Activated T-cell treated with anti-CD3 and anti-CD28 coated beads for 1 hour (primary cell): ENCODE measurements at places on chromosomes 7 and 10.
A peak's percentile ranks its signal among the peaks of the same experiment; 100 is the strongest.

DNA sequence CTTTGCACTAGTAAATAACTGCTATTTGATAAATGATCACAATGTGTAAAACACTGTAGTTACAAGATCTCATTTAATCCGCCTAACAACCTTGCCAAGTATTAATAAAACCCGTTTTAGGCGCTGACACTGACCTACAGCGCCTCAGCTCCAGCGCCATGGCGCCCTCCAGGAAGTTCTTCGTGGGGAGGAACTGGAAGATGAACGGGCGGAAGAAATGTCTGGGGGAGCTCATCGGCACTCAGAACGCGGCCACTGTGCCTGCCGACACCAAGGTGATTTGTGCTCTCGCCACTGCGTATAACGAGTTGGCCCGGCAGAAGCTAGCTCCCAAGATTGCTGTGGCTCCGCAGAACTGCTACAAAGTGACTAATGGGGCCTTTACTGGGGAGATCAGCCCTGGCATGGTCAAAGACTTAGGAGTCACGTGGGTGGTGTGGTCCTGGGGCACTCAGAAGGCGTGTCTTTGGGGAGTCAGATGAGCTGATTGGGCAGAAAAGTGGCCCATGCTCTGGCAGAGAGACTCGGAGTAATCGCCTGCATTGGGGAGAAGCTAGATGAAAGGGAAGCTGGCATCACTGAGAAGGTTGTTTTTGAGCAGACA, 1.1 kb upstream of the TNPO3 start:
- no peak for DNase-seq

DNA sequence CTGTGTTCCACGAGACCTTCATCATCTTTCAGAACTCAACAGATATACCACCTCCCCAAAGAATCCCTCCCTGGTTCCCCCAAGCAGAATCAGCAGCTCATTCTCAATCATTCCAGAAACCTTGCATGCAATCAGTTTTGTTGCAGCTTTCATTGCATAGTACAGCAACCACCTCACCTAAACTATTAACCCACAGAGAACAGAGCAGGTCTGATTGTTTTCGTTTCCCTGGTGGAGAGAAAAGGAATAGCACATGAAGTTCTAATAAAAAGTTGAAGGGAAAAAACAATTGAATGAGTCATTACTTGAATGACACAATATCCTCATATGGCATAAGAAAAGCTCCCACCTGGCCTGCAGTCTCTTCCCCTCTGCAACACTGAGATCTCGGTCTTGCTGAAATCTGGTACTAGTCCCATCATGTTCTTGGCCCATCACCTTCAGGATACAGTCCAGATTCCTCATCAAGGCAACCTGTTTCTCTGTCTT, 147.1 kb upstream of the GDF10 start:
- no peak for DNase-seq

DNA sequence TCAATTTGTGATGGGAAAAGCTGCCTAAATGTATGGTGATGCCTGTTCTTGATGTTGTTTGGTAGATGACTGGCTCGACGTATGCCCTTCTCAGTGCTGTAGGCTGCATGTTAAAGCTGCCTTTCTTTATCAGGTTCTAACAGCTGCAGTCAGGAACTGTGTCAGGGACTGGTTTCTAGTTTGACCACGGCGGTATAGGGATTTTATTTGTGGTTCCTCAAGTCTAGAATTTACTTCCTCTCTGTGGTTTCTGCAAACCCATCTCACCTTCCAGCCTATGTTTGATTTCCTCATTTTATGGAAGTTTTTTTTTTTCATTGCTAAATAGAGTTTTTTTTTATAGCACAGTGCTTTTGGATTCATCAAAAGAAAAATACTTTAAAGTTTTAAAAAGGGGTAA, 26.5 kb downstream of the LMTK2 start:
- no peak for DNase-seq

DNA sequence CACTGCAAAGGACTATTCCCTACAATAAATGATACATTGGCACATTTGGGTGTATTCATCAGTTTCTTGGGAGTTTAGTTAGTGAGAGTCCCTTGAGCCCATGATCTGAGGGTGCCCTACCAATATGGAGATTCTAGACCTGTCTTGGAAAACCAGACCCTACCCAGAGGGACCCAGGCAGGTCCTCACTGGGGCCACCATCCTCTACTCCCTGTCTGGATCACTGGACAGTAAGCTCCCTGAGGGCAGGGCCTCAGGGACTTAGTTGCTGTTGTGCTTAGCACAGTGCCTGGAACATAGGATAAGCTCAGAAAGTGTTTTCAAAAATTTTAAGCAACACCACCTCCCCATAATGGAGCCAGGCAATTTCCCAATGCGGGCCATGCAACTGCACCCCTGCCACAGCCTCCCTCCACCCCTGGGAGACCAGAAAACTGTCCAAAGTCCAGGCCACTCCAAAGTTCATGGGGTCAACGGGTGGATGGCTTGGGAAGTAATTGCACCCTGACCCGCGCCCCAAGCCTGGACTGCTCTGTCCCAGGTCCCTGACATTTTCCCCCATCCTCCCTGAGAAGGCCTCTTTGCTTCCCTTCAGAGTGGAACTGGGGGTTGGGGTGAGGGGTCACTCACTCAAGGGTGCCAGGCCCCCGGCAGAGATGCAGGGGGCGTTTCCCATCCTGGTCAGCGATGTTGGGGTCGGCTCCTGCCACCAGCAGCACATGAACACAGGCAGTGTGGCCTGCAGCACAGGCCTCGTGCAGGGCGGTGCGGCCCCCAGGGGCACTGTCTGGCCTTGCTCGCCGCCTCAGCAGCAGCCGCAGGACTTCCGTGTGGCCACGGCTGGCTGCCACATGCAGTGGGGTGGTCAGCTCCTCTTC, 1.0 kb downstream of the ASB10 start:
- no peak for DNase-seq

GRCh38 chr7:38942431-38943051, 33.5 kb upstream of the VPS41 start:
- DNase-seq = no peak

GRCh38 chr7:139829025-139829774, at the start of gene TBXAS1:
TBXAS1 (plus strand) TSS chr7:139829264; CDS start chr7:139829391, 127 bp downstream.
- DNase-seq = no peak

DNA sequence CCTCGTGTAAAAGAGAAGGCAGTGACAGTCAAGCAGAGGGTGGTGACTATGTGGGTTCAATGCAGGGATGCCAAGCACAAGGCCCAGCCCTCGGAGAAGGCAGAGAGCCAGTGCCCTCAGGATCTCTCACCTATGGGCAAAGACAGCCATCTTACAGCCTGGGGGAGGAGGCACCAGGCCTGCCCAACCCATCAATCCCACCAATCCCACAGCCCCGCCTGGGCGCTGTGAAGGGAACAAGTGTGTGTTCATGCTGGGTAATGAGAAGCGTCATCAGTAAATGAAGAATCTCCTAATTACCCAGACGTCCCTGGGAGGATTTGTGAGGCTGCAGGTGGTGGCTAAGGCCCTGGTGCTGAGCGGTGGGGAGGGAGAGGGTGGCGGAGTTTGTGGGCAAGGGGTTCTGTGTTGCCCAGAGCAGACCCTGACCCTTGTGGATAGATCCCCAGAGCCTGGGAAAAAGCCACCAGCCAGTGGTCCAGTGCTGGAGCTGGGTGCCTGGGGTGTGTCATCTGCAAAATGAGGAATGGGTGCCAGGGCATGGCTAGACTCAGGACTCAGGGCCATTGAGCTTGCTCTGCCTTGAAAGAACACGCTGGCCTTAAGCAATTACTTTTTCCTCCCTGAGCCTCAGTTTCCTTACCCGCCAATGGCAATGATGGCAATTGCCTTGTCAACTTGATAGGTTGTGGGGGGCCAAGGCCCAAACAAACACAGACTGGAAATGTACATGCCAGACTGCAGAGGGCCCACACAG, 128.1 kb upstream of the UNC5B start:
- no peak for DNase-seq

DNA sequence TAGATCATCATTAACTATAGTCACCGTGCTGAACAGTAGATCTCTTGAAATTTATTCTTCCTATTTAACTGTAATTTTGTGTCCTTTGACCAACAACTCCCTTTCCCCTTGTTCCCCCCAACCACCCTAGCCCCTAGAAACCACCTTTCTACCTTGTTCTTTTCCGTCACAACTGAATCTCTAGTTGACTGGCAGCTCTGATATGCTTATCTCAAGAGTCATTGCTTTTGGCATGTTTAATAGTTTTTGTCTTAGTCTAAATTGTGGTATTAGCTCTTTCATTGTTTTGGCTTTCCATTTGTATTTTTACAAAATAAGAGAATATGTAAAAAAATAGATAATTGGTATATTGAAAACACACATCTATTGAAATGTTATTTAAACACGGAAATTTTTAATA, 1.8 kb downstream of the GNAT3 start:
- no peak for DNase-seq

- no peak for DNase-seq
Observed at GRCh38 chr10:71213127-71213621, 804 bp downstream of the UNC5B start.

- DNase-seq = no peak
Observed at GRCh38 chr7:144720710-144721109, 115.1 kb downstream of the TPK1 start.

DNA sequence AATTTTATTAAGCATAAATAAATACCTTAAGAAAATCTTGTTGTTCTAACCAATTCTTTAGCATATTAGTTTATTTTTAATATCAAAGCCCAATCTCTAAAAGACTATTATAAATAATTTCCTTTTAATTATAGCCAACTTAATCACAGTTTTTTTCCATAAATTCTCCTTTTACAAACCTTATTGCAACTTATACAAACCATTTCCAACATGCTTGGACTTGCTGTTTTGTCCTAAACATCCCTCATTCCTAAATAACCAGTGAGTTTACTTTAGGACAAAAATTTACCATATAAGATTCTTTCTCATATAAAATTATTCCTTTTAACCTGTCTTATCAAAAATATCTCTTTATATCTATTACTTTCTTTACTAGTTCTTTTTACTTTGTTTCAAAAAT, 25.2 kb upstream of the LSM8 start:
- DNase-seq = no peak

- no peak for DNase-seq
Observed at GRCh38 chr7:141874787-141875186, 33.5 kb upstream of the PRSS37 start.

GRCh38 chr10:128123846-128124245, 2.4 kb downstream of the MKI67 start:
- no peak for DNase-seq

GRCh38 chr10:17023386-17024298, 106.0 kb downstream of the CUBN start:
- peak; percentile 56 for DNase-seq

DNA sequence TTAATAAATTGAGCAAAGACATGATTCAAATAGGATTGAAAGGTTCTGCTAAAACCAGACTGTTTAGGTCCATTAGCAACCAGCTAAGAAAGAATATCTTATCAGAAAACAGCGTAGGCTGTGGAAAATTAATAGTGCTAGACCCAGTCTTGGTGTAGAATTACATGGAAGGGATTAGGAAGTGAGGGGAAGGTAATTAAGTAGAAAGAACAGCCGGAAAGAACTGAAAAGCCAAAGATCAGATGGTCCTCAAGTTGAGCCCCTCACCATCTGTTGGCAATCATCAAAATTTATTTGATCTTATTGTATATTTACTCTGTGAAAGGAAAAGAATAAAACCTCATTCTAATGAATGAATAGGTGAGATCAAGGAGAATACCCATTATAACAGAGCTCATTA, 50.1 kb downstream of the COL1A2 start:
- no peak for DNase-seq

- no peak for DNase-seq
Observed at GRCh38 chr7:151256410-151257045, 8.0 kb upstream of the SMARCD3 start.

GRCh38 chr10:42149027-42149700, 489.2 kb downstream of the ZNF33B start:
- no peak for DNase-seq

- no peak for DNase-seq
Observed at GRCh38 chr7:131143869-131144268, 183.8 kb upstream of the MKLN1 start.

DNA sequence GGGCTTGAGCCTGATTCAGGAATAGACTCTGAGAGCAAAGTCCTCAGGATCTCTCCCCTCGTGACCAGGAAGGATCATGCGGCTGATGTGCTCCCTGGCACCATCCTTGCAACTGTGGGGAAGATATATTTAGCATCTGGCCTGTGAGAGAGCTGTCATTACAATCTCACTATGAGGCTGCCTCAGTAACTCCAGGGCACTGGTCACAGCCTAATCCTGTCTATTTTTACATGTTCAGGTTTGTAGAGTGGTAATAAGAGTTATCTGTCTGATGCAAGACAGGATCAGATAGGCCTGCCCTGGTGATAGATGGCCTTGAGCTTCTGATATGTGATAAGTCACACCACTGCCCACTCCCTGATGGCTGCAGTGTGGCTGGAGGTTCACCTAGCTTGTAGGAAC, 50.7 kb downstream of the PPP1R3C start:
- DNase-seq = no peak

- no peak for DNase-seq
Observed at GRCh38 chr10:96473866-96474265, 39.9 kb downstream of the TLL2 start.

GRCh38 chr7:50425318-50425717, 24.8 kb downstream of the FIGNL1 start:
- no peak for DNase-seq

DNA sequence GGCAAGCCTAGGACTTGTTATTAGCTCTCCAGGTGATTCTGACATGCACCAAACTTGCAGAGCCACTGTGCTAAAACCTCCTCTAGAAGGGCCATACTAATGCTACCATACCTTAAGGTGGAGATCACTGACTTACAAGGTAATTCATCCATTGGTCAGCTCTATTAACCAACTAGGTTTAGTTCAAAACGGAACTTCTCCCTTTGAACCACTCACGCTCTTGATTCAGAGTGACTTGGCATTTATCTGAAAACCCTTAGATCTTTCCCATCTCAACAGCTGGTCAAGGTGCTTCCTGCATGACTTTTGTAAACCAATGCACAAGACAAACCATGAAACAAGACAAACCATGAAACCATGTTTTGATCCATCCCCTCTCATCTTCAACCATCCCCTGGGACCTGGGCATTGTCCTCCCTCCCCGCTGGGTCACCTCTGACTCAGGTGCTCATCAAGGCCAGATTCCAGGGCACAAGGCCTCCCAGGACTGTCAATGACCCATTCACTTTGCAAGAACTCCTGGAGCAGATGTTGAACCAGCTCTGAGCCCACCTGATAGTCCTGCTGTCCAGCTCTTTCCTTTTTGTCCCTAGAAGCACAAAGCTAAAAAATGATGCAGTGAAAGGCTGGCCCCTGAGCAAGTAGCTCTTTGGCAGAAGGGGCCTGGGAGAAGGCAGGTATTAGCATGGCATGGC, 18.8 kb downstream of the IMPDH1 start:
- no peak for DNase-seq

DNA sequence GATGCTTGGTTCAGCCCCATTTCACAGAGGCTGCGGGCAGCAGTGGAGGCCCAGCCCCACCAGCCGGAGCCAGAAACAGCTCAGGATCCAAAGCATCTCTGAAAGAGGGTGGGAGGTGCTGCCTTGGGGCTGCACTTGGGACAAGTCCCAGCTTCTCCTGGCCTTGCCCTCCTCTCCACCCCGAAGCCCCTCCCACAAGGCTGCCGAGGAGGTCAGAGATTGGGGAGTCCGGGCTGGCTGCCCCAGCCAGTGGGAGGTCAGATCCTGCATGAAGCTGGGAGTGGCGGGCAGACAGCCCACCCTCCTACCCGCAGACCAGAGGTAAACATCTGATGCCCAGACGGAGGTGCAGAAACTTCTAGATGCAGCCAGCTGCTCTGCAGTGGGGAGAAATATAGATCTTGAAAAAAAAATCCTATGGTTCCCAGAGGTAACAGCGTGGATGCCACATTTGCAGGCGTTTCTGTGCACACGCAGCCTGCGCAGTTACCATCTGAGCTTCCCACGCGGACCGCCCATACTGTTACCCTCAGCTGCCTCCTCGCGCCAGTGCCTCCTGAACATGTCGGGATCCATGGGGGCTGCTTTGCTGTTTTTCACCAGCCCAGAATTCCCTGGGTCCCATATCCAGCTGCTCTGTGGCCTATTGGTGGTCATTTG, 36.9 kb upstream of the GNA12 start:
- DNase-seq = no peak
